ENCODE measurements at places on chromosomes 2 and 18. TPM values are rescaled to one million over a fixed set of nuclear protein-coding genes. Genes with fewer than 3 reads are reported as not detected.

ACOXL gene
- total RNA-seq = not detected

TOGARAM2 gene
- 0.68 TPM for total RNA-seq

WNT10A gene
- not detected for total RNA-seq

RASGRP3 gene
- 63.9 TPM for total RNA-seq

ARHGAP15 gene
- total RNA-seq = 15.4 TPM

VSNL1 gene
- total RNA-seq = not detected

TNFAIP6 gene
- 5.9 TPM for total RNA-seq

RTTN gene
- 22.2 TPM for total RNA-seq

GYPC gene
- total RNA-seq = 91.5 TPM

ITPRID2 gene
- total RNA-seq = 104 TPM

CEBPZ gene
- total RNA-seq = 30.6 TPM

Measured in subcutaneous adipose tissue (tissue), 4 donors.